ENCODE measurements at places on chromosomes 11 and 22. TPM values are rescaled to one million over a fixed set of nuclear protein-coding genes. Genes with fewer than 3 reads are reported as not detected.

Gene C11orf87
- not detected for total RNA-seq

Gene TIMP3
- total RNA-seq = not detected

- no peaks in the 10 kb centered on the region for H3K27me3 ChIP-seq
- no peak overlapping the region for H3K4me3 ChIP-seq
- H3K27ac ChIP-seq = no peak overlapping the region
- H3K4me1 ChIP-seq = peaks cover 12% of the 10 kb centered on the region
These were observed 18.1 kb upstream of the MRTFA start for GRCh38 chr22:40654522-40655167.

Gene CD6
- 214 TPM for total RNA-seq

GRCh38 chr11:69480547-69481392 lies 693 bp upstream of the LINC01488 start:
- H3K4me3 ChIP-seq = no peak overlapping the region
- H3K4me1 ChIP-seq = no peaks in the 10 kb centered on the region
- no peaks in the 10 kb centered on the region for H3K36me3 ChIP-seq
- H3K27ac ChIP-seq = no peak overlapping the region
- H3K27me3 ChIP-seq = no peaks in the 10 kb centered on the region

- peak overlapping the region; percentile 81 for H3K4me3 ChIP-seq
- H3K27ac ChIP-seq = peak overlapping the region; percentile 93
- DNase-seq = peak; percentile 69
- H3K36me3 ChIP-seq = peaks cover 61% of the 10 kb centered on the region
These were observed 16.8 kb upstream of the CASTOR1 start for GRCh38 chr22:30305906-30306626.

Measured in activated CD8-positive, alpha-beta T cell treated with anti-CD3 and anti-CD28 coated beads, Interleukin-2, amount 10 ng/mL, durations not matched to agents 7 days and 5 days (primary cell).